ENCODE measurements at places on chromosomes 4 and X. TPM values are rescaled to one million over a fixed set of nuclear protein-coding genes. Genes with fewer than 3 reads are reported as not detected.

Gene UGT8
- 14.8 TPM for total RNA-seq

Gene BGN
- total RNA-seq: 0.37 TPM

Gene NAA11
- not detected for total RNA-seq

Gene CC2D2A
- total RNA-seq: 13.0 TPM

Gene SUPT20HL1
- total RNA-seq: not detected

Gene SORCS2
- total RNA-seq: 0.37 TPM

Gene C4orf50
- total RNA-seq: not detected

Gene PRDM5
- total RNA-seq: 5.1 TPM

Gene S100P
- 4.1 TPM for total RNA-seq

Gene DNAAF6
- not detected for total RNA-seq

Gene PAGE4
- total RNA-seq: not detected

Gene OTC
- not detected for total RNA-seq

Measured in HCT116 (cell line).